ENCODE measurements at places on chromosomes 16 and 17. TPM values are rescaled to one million over a fixed set of nuclear protein-coding genes. Genes with fewer than 3 reads are reported as not detected.

MARVELD3 gene
- total RNA-seq, result not detected

BLMH gene
- 10.8 TPM for total RNA-seq

KRT17 gene
- total RNA-seq, result not detected

ZG16B gene
- 0.79 TPM for total RNA-seq

GRCh38 chr16:88345721-88346560, 36.8 kb upstream of the ZNF469 start:
- no peak for DNase-seq

GRCh38 chr17:58083491-58084316, 485 bp downstream of the DYNLL2 start:
- no peak for DNase-seq

DNA sequence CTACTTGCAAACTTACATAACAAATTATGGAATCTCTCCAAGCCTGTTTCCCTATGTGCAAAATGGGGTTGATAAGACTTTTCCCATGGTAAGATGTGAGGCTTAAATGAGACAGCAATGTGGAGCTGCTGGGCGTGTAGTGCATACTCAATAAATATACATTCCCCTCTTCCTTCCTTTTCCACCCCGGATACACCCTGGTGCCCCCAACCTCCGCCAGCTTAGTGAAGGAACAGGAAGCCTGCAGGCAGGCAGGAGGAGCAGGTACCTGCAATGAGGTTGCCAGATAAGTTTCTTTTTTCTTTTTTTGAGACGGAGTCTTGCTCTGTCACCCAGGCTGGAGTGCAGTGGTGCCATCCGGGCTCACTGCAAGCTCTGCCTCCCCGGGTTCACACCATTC, 14.9 kb downstream of the C17orf50 start:
- no peak for DNase-seq

GRCh38 chr16:1257561-1258224, 1.8 kb downstream of the TPSD1 start:
- no peak for DNase-seq

- no peak for DNase-seq
These were observed at the start of gene UBTF for GRCh38 chr17:44219616-44220212. UBTF (minus strand) TSS chr17:44219675; CDS start chr17:44218229, 1,446 bp downstream.

GRCh38 chr16:14325502-14326401, 254.6 kb downstream of the MRTFB start:
- no peak for DNase-seq

DNA sequence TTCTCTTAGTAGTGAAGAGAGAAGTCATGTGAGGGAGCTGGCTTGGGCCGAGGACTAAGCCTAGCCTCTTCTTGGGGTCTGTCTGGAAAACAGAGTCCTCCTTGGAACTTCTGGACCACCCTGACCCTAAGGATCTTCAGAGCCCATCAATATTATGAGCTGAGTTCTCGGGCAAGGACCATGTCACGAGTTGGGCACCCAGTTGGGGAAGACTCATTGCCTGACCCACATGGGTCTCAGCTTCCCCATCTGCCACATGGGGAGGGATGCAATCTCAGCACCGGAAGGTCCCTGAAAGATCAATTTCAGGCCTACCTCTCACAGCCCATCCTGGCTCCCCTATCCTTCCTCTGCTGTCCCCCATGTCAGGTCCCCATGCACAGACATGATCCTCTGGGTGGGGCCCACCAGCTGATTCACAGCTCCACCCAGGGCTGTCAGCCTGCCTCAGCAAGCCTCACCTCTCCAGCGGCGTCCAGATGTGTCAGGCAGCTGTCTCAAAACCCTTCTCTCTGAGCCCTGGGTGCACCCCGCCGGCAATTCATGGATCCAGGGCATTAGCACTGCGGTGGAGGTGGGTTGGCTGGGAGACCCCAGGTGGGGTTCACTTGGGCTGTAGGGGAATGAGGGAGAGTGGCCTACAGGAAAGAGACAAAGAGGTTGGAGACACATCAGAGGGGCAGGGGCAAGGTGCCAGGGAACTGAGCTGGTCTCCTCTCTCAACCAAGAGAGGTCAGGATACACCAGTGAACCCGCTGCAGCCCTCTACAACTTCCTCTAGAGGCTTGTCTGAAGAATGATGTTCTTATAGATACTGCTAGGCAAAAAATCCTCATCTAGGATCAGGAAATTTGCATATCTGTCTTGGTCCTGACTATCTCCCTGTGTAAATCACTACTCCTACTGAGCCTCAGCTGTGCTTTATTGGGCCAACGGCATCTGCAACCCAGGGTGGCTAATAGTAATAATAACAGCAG, 1.8 kb downstream of the NLRP1 start:
- DNase-seq, result no peak

DNA sequence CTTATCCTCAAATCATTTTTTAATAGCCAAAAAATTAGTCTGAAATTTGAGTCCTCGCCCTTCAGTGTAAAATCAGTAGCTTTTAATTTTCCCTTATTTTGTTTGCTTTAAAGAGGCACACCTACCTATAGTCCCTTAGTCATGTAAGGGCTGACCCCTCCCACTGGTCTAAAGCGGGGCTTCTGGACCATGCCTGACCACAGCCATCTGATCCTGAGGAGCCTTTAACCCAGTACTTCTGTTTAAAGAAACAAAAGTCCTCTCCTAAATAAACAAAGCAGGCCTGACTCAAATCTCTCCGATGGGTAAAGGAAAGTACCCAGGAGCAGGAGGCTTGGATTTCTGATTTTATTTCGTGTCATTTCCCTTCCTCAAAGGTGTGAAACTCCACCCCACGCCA, 92.0 kb upstream of the CCL2 start:
- no peak for DNase-seq

Measured in right atrium auricular region (tissue), 2 donors.